ENCODE measurements at places on chromosomes 13 and 19.

GRCh38 chr19:5580161-5580571 lies 12.4 kb upstream of the TINCR start:
- no peak for DNase-seq

DNA sequence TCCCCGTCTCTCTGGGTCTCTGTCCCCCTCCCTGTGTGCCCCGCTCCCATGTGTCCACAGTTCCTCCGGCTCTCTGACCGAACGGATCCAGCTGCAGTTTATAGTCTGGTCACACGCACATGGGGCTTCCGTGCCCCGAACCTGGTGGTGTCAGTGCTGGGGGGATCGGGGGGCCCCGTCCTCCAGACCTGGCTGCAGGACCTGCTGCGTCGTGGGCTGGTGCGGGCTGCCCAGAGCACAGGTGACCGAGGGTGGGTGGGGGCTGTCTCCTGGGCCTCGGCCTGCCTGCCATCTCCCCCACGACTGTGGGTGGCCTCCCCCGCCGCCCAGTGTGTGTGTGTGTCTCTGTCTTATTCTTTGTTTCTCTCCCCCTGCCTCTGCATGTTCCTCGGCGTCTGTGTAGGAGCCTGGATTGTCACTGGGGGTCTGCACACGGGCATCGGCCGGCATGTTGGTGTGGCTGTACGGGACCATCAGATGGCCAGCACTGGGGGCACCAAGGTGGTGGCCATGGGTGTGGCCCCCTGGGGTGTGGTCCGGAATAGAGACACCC lies 10.3 kb downstream of the TRPM4 start:
- DNase-seq = no peak

GRCh38 chr13:96650301-96650886 lies 343.9 kb downstream of the OXGR1 start:
- DNase-seq = no peak

GRCh38 chr19:42555317-42555716 lies 27.0 kb upstream of the CEACAM1 start:
- no peak for DNase-seq

GRCh38 chr13:76048675-76049375 lies 412.7 kb downstream of the LMO7 start:
- no peak for DNase-seq

GRCh38 chr19:5059213-5059574 lies 90.3 kb downstream of the KDM4B start:
- no peak for DNase-seq

DNA sequence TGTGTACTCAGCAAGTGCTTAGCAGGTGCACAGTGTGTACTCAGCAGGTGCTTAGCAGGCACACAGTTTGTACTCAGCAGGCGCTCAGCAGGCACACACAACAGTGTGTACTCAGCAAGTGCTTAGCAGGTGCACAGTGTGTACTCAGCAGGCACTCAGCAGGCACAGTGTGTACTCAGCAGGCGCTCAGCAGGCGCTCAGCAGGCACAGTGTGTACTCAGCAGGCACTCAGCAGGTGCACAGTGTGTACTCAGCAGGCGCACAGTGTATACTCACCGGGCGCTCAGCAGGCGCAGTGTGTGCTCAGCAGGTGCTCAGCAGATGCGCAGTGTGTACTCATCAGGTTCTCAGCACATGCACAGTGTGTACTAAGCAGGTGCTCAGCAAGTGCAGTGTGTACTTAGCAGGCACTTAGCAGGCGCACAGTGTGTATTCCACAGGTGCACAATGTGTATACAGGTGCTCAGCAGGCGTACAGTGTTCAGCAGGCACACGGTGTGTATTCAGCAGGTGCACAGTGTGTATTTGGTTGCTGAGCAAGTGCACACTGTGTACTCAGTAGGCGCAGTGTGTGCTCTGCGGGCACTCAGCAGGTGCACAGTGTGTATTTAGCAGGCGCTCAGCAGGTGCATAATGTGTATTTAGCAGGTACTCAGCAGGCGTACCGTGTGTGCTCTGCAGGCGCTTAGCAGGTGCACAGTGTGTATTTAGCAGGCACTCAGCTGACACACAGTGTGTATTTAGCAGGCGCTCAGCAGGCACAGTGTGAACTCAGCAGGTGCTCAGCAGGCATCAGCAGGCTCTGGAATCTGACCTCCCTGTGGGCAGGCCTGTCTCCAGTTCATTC lies 15.1 kb downstream of the CRTC1 start:
- no peak for DNase-seq

DNA sequence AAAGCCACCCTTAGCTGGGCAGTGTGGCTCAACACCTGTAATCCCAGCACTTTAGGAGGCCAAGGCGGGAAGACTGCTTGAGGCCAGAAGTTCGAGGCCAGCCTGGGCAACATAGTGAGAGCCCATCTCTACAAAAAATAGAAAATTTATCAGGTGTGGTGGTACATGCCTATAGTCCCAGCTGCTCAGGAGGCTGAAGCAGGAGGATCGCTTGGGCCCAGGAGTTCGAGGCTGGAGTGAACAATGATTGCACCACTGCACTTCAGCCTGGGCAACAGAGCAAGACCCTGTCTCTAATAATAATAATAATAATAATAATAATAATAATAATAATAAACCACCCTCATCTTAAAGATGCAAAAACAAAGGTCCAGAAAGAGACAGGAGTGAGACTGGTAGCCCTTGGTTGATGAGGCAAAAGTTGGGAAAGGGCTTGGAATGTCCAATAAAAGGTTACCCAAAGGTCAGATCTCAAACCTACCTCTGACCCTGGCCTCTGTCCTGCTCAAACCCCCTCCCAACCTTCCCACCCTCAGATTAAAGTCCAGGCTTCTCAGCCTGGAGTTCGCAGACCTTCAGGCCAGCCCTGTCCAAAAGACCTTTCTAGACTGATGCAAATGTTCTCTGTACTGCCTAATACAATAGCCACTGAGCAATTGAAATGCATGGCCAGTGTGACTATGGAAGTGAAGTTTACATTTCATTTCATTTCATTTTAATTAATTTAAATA lies 9.1 kb downstream of the ZNF575 start:
- no peak for DNase-seq

DNA sequence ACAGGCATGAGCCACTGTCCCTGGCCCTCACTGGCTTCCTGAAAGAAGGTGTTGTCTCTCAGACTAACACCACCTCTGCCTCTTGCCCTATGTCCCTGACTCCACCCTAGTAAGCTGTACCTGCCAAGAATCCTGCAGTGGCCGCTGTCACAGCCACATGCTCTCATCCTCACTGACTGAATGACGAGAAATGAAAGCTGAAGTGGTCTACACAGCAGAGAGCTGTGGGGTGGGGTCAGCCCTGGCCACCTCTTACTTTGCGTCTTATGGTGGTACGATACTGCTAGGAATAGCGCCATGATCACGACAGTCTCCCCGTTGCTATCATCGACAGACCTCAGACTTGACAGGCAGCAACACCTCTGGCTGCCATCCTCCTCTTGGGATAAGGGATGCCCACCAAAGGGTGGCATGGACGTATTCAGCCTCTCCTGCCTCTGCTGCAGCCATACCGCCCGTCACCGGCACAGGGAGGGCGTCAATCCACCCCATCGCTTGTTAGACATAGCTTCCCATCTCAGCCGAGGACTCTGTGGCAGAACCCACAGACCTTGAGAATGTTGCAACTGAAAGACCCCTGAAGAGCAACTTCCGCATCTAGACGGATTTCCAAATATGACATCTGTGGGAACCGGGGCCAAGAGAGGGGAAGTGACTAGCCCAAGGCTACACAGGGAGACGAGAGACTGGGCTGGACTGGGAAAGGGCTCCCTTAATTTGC lies 809 bp downstream of the MYO1F start:
- DNase-seq = no peak

GRCh38 chr13:93558637-93559036 lies 332.0 kb downstream of the GPC6 start:
- no peak for DNase-seq

GRCh38 chr13:43537124-43537523 lies 249.6 kb downstream of the ENOX1 start:
- DNase-seq = no peak

DNA sequence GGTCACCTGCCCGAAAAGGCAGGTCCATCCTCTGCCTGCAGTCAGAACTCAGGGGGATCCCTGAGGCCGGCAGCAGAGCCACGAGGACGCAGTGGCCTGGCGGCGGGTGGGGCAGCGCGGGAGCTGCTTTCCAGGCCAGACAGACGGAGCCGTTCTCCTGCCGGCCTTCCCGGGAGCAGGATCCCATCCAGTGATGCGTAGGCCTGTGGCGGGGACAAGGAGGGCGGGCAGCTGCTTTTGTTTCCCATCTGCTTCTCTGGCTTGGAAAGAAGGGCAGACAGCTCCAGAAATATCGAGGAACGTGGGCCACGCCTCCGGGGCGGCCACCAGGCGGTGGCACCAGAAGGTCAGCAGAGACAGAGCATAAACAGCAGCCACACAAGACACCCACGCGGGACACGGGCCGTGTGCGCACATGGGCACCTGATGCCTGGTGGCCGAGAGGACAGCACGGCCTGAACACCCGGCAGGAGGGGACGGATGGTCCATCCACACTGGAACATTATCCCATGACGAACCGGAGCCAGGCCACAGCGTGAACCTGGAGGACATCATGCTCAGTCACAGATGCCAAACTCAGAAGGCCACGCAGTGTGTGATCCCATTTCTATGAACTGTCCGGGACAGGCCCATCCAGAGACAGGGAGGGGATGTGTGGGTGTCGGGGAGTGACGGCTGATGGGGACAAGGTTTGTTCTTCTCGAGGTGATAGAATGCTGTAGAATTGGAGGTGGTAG lies 13.9 kb upstream of the MKNK2 start:
- DNase-seq = no peak

Data from effector memory CD8-positive, alpha-beta T cell (primary cell).